Mammary epithelial cell (primary cell): ENCODE measurements at places on chromosomes 12 and 14. TPM values are rescaled to one million over a fixed set of nuclear protein-coding genes. Genes with fewer than 3 reads are reported as not detected.

GRCh38 chr14:69191340-69192111, at the start of gene EXD2:
Gene EXD2 (plus strand): TSS chr14:69191498. CDS start chr14:69209471, 17,973 bp downstream.
- peak; percentile 92 for DNase-seq

- DNase-seq: peak; percentile 23
Measured at GRCh38 chr14:104865081-104865630, at the start of gene CEP170B. Gene CEP170B (plus strand): TSS chr14:104865268. CDS start chr14:104868451, 3,183 bp downstream.

- DNase-seq: peak; percentile 58
Measured at GRCh38 chr12:49260166-49260565, 4.7 kb upstream of the TUBA1C start.

GRCh38 chr14:44830371-44830770, 131.4 kb downstream of the KLHL28 start:
- no peak for DNase-seq

- no peak for DNase-seq
Measured at GRCh38 chr12:124278389-124279101, 16.3 kb upstream of the RFLNA start.

GRCh38 chr12:132866251-132866828, 21.1 kb downstream of the CHFR start:
- peak; percentile 68 for DNase-seq

DNA sequence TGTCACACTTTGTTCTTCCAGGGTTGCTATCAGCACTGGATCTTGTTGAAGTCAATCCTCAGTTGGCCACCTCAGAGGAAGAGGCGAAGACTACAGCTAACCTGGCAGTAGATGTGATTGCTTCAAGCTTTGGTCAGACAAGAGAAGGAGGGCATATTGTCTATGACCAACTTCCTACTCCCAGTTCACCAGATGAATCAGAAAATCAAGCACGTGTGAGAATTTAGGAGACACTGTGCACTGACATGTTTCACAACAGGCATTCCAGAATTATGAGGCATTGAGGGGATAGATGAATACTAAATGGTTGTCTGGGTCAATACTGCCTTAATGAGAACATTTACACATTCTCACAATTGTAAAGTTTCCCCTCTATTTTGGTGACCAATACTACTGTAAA, 23.7 kb downstream of the VTI1B start:
- DNase-seq: peak; percentile 85

- DNase-seq: no peak
Measured at GRCh38 chr14:105283899-105284298, 16.9 kb downstream of the BRF1 start.

DNA sequence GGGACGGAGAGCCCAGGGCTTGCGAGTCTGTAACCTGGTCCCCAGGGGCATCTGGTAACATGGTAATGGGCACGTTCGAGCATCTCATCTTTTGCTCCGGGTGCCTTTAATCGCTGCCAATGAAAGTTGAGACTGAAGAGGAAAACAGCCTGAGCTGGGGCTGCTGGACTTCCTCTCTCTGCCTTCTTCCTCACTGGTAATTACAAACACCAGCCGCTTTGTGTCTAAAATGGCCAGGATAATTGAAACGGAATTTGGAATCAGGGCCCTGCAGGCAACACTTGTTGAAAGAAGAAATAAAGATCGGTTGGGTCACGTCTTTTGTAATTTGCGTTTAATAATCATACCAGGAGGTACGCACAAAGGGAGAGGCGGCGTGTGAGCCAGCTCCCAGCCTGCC, 51.5 kb upstream of the GPATCH2L start:
- DNase-seq: no peak

DNA sequence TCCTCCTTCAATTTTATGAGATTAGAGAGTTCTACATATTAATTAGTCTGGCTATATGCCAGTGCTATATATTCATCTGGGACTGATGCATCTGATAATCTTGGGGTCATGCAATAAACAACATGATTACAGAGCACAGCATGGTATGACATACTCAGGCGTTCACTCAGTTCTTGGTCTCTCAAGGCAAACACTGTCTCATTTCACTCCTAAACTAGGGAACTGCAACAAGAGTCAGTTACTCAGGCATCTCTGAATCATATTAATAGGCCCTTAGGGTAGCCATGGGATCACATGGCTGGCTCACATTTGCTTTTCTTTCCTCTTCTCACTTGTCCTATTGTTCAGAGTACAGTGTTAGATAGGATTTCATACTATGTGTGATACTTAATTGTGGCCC, 91.8 kb upstream of the TMEM260 start:
- peak; percentile 80 for DNase-seq

- no peak for DNase-seq
Measured at GRCh38 chr12:68939505-68939904, 6.5 kb upstream of the CPM start.

MIP gene
- not detected in 2 replicates for total RNA-seq

LIN7A gene
- not detected in 2 replicates for total RNA-seq

ADAM20 gene
- total RNA-seq: 1.8 TPM

DDX55 gene
- 22.5 and 25.8 TPM in 2 replicates for total RNA-seq

NGB gene
- total RNA-seq: 0.33 TPM

ACOT4 gene
- 0.32 and 0.33 TPM in 2 replicates for total RNA-seq

ASIC1 gene
- 3.0 TPM for total RNA-seq
